ENCODE measurements at places on chromosomes 5 and 9. TPM values are rescaled to one million over a fixed set of nuclear protein-coding genes. Genes with fewer than 3 reads are reported as not detected.

- no peak for DNase-seq
These were observed 17.5 kb downstream of the PRKACG start for GRCh38 chr9:68996462-68996861.

The SKP2 gene
- total RNA-seq: 81.1 TPM

DNA sequence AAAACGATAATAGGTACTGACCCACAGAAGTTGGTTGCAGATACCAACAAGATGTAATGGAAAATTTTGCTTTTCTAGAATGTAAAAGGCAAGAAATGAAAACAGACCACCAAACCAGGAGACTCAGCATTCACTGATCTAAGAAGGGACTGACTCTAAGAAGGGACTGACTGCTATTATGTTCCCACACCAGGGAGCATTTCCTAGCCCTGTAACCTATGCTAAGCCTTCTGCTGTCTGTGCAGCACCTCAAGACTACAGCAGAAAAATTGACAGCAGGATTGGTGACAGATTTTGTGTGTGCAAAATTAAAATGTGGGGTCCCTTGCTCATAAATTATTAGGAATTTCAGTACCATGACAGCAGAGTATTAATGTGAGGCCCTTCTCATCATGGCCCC lies 154.8 kb downstream of the GABRB2 start:
- DNase-seq: no peak

The FOXD1 gene
- total RNA-seq: 4.7 TPM

- DNase-seq: no peak
These were observed 157.8 kb downstream of the RGS3 start for GRCh38 chr9:113621309-113621791.

- DNase-seq: peak; percentile 52
These were observed 8.8 kb downstream of the TENT4A start for GRCh38 chr5:6722015-6722414.

The SURF6 gene
- total RNA-seq: 21.0 TPM

GRCh38 chr9:91258451-91258850 lies 103.3 kb downstream of the AUH start:
- no peak for DNase-seq

The SPINK13 gene
- total RNA-seq: not detected

The ANXA2R gene
- 15.1 TPM for total RNA-seq

DNA sequence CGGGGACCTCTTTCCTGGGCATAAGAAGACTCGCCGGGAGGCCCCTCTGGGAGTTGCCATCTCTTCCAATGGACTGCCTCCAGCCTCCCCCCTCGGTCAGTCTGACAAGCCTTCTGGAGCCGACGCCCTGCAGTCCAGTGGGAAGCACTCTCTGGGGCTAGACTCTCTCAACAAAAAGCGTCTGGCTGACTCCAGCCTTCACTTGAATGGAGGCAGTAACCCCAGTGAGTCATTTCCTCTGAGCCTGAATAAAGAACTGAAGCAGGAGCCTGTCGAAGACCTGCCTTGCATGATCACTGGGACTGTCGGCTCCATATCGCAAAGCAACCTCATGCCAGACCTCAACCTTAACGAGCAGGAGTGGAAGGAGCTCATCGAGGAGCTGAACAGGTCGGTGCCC lies 28.4 kb upstream of the LTC4S start:
- no peak for DNase-seq

DNA sequence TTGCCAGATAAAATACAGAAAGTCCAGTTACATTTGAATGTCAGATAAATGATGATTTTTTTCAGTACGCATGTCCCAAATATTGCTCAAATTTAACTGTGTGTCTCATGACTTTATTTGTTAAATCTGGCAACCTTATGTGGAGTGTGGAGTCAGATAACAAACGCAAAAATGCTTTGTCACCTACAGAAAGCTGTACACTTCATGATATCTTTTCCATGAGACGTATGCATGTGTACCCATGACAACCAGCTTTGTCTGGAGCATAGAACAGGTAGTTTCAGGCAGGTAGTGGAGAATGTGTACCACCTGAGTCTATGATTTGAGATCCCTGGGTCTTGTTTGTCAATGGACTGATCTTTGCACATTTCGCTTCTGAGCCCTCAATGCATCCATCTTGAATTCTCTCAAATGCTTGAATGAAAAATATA lies 105.5 kb upstream of the CPEB4 start:
- DNase-seq: no peak

DNA sequence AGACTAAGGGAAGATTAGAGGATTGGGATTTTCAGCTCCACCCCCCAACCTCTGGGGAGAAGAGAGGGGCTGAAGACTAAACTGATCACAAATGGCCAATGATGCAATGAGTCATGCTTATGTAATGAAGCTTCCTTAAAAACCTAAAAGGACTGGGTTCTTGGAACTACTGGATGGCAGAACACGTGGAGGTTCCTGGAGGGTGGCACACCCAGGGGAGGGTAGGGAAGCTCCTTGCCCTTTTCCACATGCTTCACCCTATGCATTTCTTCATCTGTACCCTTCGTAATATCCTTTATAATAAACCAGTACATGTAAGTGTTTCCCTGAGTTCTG lies 48.6 kb downstream of the ARHGEF28 start:
- no peak for DNase-seq

- DNase-seq: no peak
These were observed 249.3 kb downstream of the ICE1 start for GRCh38 chr5:5671823-5672222.

DNA sequence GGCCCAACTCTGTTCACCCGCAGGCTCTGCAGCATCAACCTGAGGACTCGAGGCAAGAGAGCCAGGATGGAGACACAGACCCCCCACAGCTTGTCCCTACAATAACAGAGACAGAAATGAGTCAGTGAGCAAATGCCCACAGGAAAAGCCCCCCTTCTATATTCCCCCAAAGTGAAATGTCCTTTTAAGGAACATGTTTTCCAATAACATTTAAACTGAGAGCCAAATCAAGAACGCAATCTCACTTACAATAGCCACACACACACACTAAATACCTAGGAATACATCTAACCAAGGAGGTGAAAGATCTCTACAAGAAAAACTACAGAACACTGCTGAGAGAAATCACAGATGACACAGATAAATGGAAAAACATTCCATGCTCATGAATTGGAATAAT lies 49.0 kb downstream of the TEX10 start:
- DNase-seq: no peak

All from OCI-LY7 (cell line).